NCI-H345 (cell line): ENCODE measurements at places on chromosomes 16 and 17.

DNA sequence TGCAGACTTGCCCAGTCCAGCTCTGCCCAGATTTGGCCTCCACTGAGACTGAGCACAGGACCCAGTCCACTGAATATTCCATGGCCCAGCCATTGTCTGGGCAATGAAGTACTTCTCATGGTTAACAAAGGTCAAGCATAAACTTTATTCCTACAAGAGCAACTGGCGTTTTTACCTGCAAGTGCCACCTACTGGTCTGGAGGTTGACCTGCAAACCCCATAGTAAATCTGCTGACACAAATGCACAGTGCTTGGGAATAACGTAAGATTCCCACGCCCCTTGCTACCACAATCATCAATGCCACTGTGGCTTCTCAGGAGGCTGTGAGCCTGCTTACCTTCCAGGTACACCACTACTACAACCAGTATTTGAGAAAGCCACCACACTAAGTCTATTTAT, 170.2 kb downstream of the CEP112 start:
- no peak for DNase-seq

GRCh38 chr17:76812263-76812662, 55.9 kb upstream of the MGAT5B start:
- DNase-seq: no peak

GRCh38 chr17:76365256-76365903, 11.7 kb upstream of the PRPSAP1 start:
- DNase-seq: no peak

GRCh38 chr17:9645851-9646545, 681 bp downstream of the USP43 start:
- DNase-seq: peak; percentile 31

- DNase-seq: no peak
These were observed 131.4 kb downstream of the HS3ST2 start for GRCh38 chr16:22945361-22945760.

- no peak for DNase-seq
These were observed 15.3 kb downstream of the HSD11B2 start for GRCh38 chr16:67445913-67446907.

DNA sequence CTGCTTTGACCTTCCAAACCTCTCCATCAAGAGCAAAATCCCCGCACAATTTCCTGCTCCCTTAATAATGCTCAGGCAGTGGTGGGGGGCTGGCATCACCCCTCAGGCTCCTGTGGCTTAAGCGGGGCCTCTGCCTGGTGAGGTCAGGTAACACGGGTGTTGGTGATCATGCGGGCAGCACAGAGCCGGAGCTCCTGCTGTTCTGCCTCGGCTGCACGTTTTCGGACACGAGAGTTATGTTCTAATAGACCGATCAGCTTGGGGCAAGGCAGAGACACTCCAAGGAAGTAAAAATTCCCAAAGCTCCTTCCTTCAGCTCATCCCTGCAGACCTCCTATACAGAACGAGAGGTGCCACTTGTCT, 6.0 kb downstream of the NARF start:
- no peak for DNase-seq

- DNase-seq: no peak
These were observed 33.8 kb downstream of the EPN2 start for GRCh38 chr17:19270704-19271611.

GRCh38 chr16:426115-426905, 861 bp downstream of the RAB11FIP3 start:
- DNase-seq: no peak

DNA sequence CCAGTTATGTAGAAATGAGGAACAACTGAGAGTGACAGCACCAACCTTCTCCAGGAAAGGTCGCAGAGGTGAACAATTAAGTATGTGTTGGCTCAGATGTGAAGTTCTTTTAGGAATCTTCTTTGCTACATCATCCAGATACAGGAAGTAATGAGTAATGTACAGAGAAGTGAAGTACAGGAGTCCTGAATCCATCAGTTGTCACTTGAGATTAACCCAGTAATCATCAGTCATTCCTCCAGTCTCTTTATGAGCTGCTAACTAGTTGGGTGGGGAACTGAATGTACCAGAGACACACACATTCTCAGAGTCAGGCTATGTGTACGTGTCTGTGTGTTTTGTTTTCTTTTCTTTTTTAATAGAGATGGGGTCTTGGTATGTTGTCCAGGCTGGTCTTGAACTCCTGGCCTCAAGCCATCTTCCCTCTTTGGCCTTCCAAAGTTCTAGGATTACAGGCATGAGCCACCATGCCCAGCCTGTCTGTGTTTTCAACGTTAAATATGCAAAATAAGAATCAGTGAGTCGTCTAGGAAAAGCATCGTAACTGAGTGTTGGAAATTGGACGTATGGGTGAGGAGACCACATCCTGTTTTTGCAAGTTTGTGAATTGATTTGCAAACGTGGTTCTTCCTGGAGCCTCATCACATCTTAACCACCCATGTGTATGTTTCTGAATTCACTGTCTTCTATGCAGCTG, 19.9 kb downstream of the ZNF200 start:
- no peak for DNase-seq

- DNase-seq: no peak
These were observed 200.5 kb downstream of the RPTOR start for GRCh38 chr17:80745183-80745582.

GRCh38 chr17:74539281-74539820, 6.6 kb downstream of the CD300C start:
- DNase-seq: no peak

DNA sequence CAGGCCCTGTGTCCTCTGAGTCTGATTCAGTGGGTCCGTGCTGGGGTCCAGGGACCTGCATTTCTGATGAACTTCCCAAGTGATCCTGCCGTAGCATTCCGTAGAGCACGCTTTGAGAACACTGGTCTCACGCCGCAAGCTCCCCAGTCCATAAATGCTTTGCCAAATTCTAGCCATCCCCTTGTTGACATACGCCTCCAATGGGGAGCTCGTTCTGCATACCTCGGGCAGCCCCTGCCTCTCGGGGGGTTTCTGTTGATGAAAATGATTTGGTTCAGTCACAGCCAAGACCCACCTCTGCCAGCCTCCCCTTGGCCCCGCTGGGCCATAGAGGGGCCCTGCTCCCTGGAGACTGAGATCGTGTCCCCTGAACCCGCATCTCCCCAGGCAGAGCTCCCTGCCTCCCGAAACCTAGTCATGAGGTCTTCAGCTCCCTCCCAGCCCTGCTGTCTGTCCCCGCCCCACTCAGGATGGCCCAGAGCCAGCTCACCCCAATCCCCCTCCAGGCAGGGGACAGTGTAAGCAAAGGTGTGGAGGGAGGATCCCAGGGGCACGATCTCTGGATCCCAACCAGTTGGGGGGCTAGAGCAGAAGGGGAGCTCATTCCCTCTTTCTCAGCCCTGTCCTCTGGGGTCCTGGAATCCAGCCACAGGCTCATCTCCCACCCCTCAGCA, 16.2 kb upstream of the SPNS2 start:
- DNase-seq: no peak

GRCh38 chr17:57553991-57554825, 190.9 kb downstream of the CCDC182 start:
- DNase-seq: no peak

- no peak for DNase-seq
These were observed 79.8 kb downstream of the TBC1D16 start for GRCh38 chr17:79955691-79956440.

DNA sequence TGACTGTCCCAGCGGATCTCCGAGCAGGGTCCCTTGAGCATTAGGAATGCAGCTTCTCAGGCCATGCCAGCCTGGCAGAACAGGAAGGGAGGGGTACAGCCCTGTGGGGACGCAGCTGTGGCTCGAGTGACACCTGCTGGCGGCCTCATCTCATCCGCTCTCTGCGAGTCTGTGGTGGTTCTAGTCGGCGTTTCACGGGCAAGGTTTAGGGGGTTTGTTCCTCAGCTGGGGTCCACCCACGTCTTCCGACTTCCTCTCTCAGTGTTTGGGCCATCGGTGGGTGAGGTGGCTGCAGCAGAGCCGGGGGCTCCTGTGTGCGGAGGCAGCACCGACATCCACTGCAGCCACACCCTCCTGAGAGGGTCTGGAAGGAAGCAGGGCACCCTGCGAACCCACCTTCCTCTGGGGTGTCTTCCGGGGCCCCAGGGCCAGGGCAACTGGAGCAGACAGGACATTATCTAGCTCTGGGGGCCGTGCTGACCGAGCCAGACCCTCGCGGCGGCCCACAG, 33.3 kb downstream of the JPH3 start:
- peak; percentile 57 for DNase-seq

GRCh38 chr17:62791767-62792446, 16.2 kb downstream of the MARCHF10 start:
- no peak for DNase-seq

DNA sequence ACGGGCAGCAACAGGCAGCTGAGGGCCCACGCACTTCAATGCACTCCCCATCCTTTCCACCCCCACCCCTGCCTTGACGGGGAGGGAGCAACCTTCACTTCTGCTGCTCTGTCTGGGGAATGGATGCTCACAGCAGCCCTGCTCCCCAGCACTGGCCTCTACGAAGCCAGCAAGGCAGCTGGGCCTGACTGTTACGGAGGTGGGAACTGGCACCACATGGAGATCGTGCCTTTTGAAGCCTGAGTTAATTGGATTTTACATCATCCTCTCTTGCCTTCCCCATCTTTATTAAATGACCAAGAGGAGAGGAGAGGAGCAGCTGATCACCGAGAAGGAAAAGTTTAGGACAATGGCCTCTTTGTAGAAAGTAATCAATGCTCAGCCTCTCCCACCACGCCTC, 187.0 kb upstream of the RPL38 start:
- DNase-seq: no peak

DNA sequence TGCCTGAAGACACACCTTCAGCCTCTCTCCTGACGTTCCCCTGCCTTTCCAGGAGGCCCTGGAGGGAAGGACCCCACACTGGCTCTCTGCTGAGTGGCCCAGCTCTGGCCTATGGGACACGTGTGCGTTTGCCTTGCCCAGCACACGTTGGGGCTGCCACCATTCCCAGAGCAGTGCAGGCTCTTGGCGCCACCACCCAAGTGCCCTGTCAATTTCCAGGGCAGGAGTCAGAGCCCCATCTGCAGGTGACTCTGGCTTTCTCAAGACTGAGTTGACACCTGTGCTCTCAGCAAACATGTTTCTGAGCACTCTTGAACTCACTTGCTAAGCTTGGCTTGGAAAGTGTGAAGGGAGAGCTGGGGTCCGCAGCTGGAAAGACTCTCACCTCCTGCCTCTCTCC, 4.7 kb upstream of the IRF8 start:
- no peak for DNase-seq

- no peak for DNase-seq
These were observed 5.1 kb upstream of the CD68 start for GRCh38 chr17:7574176-7574953.

DNA sequence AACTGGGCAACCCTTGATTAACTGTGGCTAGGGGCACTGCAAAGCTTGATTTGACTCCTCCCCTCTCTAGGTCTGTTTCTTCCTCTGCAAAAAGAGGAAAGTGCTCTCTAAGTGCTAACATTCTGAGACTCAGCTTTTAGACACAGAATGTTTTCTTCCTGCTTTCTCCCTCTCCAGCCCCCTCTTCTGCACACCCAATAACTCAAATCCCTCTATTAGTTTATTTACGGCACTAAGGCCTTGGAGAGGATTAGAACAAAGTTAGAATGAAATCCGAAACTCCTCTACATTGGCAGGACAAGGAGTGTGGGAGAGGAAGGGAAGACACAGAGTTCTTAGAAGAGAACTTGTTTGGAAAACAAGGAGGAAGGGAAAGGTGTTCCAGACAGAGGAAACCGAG, 3.3 kb upstream of the SBK1 start:
- no peak for DNase-seq

- DNase-seq: no peak
These were observed 50.6 kb downstream of the PGS1 start for GRCh38 chr17:78428836-78429617.

DNA sequence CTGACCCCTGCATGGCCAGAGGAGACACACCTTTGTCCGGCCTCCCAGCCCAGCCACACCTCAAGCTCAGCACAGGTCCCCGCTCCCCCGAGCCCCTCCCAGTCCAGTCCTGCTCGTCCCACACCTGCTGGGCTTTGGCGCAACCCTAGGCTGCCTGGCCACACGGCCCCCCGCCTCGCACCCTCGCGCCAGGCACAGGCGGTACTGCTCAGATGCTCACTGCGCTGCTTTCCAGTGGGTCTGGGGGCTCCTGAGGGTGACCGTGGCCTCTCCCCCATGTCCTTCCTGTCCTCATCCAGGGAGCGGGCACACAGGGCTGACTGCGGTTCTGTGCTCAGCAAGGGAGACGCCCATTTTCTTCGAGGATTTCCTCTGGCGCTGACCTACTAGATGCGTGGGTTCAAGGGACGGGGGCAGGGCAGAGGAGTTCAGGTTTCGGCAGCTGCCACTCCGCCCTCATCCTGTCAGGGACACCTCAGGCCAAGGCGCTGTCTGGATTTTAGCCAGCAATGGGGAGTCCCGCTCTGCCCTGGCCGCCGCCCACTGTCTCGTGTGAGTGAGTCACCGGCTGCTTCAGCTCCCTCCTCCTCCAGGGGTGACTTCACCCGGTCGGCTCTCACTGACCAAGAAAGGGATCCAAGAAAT, 118.0 kb upstream of the ZNF469 start:
- no peak for DNase-seq

GRCh38 chr16:31219154-31219741, 2.3 kb upstream of the PYDC1 start:
- no peak for DNase-seq

DNA sequence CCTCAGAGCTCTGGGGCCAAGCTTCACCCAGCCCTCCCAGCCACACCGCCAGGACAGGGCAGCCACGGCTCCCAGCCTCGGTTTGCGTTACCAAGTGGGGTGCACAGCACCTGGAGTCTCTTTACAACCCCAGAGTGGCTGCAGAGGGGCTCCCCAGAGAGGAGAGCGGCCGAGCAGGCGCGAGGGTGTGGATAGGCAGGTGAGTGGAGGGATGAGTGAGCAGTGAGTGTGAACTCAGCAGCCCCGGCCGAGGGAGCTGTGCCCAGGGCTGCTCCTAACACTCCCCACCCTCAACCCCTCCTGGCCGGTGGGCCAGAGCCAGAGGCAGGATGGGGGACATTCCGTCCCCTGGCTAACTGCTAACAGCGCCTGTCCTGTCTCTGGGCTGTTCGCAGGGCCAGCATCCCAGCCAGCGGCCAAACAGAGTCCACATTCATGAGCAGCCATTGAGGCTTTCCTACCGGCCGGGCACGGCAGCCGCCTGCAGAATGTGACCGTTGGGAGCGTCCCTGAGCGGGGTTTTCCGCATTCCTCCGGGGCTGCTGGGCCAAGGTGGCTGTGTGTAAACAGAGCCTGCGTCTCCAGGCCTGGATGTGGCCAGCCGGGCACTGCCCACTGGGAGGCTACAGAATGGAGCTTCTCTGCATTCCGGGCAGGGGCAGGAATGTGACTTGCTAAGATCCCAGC, 5.3 kb downstream of the ZNF469 start:
- DNase-seq: no peak

DNA sequence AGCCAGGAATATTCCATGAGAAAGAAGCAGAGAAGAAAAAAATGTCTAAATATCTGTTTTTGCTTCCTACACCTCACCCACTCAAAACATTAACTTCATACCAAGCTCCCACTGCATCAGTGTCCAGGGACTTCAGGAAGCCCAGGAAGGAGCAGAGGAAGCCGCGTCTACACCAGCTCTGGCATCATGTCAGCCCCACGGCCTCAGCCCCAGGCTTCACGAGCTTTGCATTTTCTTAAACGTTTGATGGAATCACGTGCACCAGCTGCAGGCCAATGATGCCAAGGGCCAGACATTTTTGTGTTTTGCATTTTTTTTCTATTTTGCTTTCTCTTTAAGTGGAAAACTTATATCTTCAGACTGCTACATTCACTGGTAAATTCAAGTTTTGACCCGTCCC, 48.6 kb downstream of the CDRT4 start:
- DNase-seq: no peak

GRCh38 chr17:50452630-50453300, 15.9 kb downstream of the CHAD start:
- no peak for DNase-seq

- no peak for DNase-seq
These were observed 839 bp downstream of the PLD2 start for GRCh38 chr17:4807605-4808377.
